ENCODE measurements at places on chromosomes 7 and 10.

DNA sequence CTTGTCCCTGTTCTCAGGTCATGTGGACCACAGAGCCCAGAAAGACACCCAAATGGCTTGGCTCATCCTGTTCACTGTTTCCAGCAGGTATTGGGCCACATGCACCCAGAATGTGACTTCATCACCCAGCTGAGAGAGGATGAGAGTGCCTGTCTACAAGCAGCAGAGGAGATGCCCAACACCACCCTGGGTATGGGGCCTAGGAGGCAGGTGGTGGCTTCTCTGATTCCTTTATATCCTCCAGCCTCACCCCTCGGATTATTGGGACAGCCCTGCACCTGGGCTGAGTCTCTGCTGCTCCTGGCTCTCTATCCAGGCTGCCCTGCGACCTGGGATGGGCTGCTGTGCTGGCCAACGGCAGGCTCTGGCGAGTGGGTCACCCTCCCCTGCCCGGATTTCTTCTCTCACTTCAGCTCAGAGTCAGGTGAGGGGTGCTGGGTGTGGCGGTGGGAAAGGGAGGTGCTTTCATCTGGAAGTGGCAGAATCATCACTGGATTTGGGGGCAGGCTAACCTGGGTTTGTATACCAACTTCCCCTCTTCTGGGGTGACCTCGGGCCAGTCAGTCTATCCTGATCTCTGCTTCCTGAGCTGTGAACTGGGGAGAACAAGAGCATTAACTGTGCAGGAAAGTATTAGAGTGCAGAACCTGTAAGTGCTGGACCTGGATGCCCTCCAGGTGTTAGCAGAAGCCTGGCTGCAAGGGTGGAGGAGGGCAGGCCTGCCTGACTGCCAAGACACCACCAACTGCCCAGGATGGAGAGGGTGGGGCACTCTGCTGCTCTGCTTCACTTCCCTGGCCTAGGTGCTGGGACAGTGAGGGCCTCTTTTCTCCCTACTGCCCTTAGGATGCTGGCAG, 5.2 kb downstream of the GHRHR start:
- DNase-seq = no peak

DNA sequence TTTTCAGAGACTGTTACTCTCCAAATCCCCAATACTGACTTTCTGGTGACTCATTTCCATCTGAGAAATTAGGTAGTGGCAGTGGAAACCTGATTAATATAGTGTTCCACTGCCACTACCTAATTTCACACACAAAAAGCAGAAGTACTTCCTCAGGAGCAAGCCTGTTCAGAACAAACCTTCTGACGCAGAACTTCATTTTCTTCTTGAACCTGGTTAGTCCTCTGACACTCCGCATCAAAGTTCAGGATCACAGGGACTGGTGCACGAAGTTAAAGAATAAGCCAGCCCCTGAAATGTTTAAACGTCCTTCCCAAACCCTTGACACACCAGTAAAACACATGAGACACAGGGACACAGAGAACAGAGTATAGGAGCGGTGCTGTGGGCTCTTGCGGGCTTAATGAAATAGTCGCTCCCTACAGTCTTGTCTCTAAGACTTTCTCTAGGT, 4.4 kb downstream of the WDR91 start:
- DNase-seq = peak; percentile 55

- no peak for DNase-seq
Measured at GRCh38 chr10:109934958-109935793, 11.9 kb upstream of the XPNPEP1 start.

- no peak for DNase-seq
Measured at GRCh38 chr10:88545359-88545758, 37.8 kb downstream of the RNLS start.

GRCh38 chr10:30977385-30977784, 54.3 kb downstream of the ZNF438 start:
- no peak for DNase-seq

- DNase-seq = no peak
Measured at GRCh38 chr10:1670541-1671365, 66.6 kb downstream of the ADARB2 start.

DNA sequence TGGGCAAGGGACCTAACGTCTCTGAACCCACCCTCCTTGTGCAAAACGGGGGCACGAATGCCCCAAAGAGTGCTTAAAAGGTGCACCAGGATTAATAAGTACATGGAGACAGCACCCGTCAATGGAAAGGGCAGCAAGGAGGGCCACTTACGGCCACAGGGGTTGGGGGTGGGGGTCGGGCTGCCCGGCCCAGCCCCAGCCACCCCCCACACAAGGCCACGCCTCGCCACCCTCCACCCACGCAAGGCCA, 213.4 kb downstream of the MAD1L1 start:
- peak; percentile 6 for DNase-seq

DNA sequence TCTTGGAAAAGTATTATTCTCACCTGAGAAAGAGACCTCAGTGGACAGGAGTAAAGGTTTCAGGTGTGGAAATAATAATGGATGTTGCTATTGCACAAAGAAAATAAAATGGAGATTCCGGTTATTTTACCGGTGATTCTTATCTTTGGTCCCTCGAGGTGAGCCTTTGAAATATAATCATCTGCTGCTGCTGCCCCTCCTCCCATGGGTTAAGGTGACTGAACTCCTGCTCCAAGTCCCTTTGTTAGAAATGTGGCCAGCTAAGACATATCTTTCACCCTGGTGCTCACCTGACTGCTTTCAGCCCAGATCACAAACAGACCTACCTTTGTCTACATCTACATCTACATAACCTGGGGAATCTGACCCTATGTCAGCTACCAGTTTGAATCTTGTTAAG, 5.7 kb downstream of the CUBN start:
- no peak for DNase-seq

All from hematopoietic multipotent progenitor cell (in vitro differentiated cells).